ENCODE measurements at places on chromosomes 6 and 20. TPM values are rescaled to one million over a fixed set of nuclear protein-coding genes. Genes with fewer than 3 reads are reported as not detected.

Gene PGBD1
- 6.8 TPM for polyA plus RNA-seq

Gene MAP3K4
- polyA plus RNA-seq, result 21.1 TPM

Gene FABP7
- polyA plus RNA-seq, result 0.31 TPM

GRCh38 chr20:58965270-58966064 is 15.6 kb upstream of the NELFCD start:
- DNase-seq, result no peak

GRCh38 chr6:35790683-35791082 is 6.4 kb downstream of the CLPS start:
- no peak for DNase-seq

DNA sequence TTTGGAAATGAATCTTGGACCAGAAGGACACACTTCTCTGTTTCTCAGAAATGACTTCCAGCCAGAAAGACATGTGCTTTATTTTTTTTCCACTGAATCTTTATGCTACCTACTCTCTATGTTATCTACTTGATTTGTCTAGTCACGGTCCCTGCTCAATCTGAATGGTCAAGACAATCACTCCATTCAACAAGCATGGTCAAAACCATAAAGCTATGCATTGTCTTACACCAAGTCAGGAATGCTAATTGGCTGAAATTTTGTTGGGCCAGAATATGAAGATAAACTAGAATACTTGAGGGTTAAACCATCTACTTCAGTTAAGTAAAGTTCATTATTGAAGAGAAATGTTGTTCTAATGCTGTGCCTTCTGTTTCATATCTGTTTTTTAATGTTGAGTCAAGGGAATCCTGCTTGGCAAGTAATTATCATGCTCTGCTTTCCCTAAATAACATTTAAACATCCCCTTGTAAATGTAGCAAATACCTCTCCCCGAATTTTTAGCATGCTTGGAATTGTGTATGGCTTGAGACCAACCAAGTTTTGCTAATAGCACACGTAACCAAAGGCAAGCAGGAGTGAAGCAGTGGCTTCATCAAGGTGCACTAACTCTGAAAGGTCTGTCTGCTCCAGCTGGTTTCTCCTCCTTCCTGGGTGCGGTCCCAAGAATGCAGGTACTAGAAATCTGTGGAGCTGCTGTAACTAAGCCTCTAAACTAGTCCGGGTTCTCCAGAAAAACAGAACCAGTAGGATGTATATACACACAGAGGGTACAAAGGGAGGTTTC is 190.3 kb upstream of the CDYL start:
- DNase-seq, result no peak

DNA sequence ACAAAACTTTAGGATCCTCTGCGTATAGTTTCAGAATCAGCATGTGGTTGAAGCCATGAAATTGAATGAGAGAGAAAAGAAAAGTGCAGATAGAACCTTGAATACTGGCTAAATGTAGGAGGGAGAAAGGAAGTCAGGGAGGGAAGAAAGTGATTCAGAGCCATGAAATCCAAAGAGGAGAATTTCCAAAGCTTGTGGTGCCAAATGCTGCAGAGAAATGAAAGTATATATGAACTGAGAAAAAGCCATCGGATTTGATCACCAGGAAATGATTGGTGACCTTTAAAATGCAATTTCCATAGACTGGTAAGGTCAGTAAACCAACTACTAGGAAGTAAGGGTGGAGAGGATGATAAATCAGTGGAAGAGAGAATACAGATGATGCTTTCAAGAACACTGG is 142.3 kb downstream of the TFAP2A start:
- no peak for DNase-seq

GRCh38 chr6:97110626-97111025 is 172.4 kb downstream of the MMS22L start:
- no peak for DNase-seq

DNA sequence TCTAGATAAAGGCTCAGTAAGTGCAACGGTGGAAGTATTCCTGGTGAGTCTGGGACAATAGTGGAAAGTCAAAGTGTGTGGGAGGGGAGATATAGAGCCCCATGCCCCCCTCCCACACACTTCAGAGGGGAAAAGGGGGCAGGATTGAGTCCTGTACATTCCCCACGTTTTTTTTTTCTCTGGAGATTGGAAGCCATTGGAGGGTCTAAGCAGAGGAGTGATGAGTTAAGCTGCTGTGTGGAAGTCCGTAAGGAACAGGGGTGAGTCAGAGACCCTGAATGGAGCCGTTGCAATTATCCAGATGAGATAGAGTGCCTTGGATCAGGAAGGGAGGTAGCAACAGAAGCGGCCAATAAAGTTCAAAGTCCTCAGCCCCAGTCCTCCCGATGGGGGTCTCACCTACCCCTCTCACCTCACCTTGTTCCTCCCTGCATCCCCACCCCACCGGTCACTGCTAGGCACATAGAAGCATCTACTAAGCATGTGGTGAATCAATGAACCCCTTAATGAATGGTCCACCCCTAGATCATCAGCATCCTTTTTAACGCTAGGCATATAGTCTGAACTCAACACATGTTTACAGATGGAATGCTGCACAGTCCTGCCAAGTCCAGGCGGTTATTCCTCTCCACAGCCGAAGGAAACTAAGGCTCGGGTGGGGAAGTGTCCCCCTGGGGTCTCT is 662 bp upstream of the SLC9A8 start:
- DNase-seq, result no peak

GRCh38 chr6:155832596-155832995 is 377.0 kb upstream of the NOX3 start:
- no peak for DNase-seq

GRCh38 chr20:16520154-16520553 is 53.1 kb downstream of the KIF16B start:
- DNase-seq, result no peak

GRCh38 chr20:56420028-56420427 is 8.0 kb downstream of the CASS4 start:
- no peak for DNase-seq

GRCh38 chr6:42781546-42781795 is 381 bp upstream of the BICRAL start:
- DNase-seq, result no peak
